Cerebellar nuclear complex (tissue), 1 donor: ENCODE measurements at places on chromosomes 13 and 19.

DNA sequence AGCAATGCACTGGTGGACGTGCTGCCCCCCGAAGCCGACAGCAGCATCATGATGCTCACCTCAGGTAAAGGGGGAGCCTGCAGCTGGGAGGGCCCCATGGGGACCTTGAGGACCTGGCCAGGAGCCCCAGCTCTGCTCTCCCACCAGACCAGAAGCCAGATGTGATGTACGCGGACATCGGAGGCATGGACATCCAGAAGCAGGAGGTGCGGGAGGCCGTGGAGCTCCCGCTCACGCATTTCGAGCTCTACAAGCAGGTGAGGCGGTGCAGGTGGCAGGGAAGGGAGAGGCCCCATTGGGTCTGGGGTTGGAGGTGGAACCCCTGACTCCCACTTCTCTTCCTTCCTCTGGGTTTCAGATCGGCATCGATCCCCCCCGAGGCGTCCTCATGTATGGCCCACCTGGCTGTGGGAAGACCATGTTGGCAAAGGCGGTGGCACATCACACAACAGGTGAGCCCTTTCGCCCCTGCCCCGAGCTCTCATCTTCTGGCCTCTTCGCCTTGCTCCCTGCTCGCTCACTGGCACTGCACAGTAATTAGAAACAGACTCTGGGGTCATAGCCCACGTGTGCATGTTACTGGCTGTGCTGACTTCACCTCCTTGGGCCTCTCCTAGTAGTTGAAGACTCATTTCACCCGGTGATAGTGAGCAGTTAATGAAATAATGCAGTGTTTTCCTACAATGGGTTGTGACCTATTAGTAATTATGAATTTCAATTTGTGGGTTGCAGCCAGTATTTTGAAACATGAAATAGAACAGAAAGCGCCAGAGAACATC lies 3.6 kb downstream of the PSMC4 start:
- DNase-seq: no peak

GRCh38 chr19:46861691-46862502 lies 1.1 kb downstream of the ARHGAP35 start:
- no peak for DNase-seq

GRCh38 chr13:96934889-96935489 lies 59.3 kb downstream of the OXGR1 start:
- no peak for DNase-seq

GRCh38 chr19:48913114-48913889 lies 13.2 kb downstream of the NUCB1 start:
- DNase-seq: no peak

DNA sequence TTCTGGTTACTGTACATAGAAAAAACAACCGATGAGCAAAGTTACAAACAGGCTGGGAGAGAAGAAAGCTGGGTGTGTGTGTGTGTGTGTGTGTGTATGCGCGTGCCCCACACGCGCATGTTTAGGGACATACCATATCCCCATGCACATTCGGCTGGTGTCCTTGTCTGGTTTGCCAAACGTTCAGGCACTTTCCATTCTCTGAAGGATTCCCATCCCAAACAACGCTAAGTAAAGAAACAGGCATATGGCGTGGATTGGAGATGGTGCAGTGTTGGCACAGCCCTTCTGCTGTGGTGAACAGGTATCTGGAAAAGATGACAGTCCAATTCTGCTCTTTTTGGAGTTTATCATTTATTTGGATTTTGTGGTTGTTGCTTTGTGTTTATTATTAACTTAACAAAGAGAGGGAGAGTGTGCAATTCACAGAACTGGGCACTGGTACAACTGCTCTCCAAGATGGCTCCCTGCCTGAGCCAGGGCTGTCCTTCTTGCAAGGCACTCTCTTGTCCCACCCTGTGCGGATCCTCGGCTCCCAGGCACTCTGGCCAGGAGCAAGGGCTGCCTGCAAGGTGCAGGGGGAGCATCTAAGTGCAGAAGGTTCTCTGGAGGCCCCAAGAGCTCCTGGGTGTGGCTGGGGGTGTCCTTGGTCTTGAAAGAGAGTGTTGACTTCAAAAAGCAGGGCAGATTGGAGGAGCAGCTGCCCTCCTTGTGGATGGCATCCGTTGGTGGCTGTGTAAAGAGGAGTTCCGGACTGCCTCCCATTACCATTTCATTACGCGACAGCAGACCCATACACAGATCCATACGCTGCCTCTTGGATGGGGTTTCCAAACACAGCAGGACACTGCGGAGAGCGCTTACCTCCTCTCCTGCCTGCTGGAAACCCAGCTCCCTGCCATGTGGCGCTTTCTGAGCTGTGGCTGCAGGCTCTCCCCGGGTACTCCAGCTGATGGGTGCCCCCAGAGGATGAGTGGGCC lies 263.1 kb downstream of the ZNF536 start:
- DNase-seq: peak; percentile 73

GRCh38 chr19:10800488-10800887 lies 35.5 kb downstream of the TMED1 start:
- DNase-seq: peak; percentile 53

GRCh38 chr13:92537471-92537870 lies 689.1 kb upstream of the GPC6 start:
- no peak for DNase-seq

- DNase-seq: no peak
Observed at GRCh38 chr13:61253105-61253877, 162.4 kb downstream of the PCDH20 start.

- DNase-seq: no peak
Observed at GRCh38 chr13:23561261-23561660, 9.0 kb upstream of the TNFRSF19 start.

DNA sequence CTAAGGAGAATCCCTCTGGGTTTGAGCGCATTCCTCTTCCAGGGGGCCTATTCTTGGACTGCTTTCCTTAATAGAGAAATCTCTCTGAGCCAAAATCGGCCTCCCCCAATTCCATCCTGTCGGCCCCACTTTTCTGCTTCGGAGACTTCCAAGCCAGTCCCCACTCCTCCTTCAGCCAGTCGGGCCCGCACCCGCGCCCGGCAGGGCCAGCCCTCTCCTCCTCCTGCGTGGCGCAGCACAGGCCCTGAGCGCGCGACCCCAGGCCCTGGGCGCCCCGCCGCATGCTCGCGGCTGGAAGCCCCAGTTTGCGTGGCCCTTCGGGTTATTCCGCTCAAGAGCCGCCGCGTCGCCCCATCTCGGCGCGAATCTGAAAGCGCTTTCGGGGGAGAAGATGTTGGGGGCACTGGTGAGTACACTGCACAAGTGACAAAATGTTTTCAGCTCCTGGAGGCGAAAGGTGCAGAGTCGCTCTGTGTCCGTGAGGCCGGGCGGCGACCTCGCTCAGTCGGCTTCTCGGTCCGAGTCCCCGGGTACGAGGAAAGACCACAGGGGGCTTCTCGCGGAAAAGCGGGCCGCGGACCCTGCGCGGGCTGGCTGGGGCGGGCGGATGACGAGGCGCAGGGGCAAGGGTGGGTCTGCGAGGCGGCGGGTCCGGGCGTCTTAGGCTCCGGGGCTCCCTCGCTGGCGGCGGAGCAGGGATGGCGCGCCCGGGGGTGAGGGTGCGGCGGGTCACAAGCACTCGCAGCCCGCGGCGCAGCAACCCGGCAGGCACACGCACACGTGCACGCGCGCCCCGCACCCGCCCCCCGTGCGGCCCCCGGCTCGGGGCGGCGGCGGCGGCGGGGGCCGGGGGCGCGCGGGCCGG lies at the start of gene IL17D:
TSS of gene IL17D (plus strand) at position 785 of the 865 bp plus-strand sequence. CDS start 303 bp downstream, outside the sequence.
- DNase-seq: no peak

GRCh38 chr19:38125238-38125637 lies 98.8 kb downstream of the DPF1 start:
- no peak for DNase-seq

DNA sequence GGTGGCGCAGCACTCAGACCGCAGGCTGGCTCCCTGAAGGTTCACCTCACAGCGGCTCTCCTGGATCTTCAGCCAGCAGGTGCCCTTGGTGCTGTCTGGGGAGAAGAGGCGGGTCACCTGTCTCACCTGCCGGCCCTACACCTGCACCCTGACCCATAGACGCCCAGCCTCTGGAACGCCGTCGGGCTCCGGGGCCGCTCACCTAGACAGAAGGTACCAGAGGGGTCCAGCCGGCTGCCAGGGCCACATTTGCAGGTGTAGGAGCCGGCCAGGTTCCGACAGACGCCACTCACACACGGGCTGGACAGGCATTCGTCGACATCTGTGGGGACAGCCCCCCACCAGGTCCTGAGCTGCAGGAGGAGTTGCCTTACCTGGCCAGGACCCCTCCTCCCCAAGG lies 22.9 kb downstream of the FBN3 start:
- no peak for DNase-seq

- DNase-seq: no peak
Observed at GRCh38 chr19:5091018-5091683, 122.2 kb downstream of the KDM4B start.

- DNase-seq: no peak
Observed at GRCh38 chr13:30739761-30740642, 4.7 kb downstream of the ALOX5AP start.

- DNase-seq: no peak
Observed at GRCh38 chr19:443005-443404, 17.8 kb downstream of the SHC2 start.

GRCh38 chr19:22935151-22935550 lies 67.8 kb downstream of the ZNF728 start:
- DNase-seq: no peak

GRCh38 chr13:51682686-51683085 lies 98.4 kb downstream of the WDFY2 start:
- DNase-seq: no peak

- DNase-seq: no peak
Observed at GRCh38 chr13:91644806-91645205, 246.4 kb downstream of the GPC5 start.

- no peak for DNase-seq
Observed at GRCh38 chr13:19685437-19685836, 52.0 kb downstream of the MPHOSPH8 start.

DNA sequence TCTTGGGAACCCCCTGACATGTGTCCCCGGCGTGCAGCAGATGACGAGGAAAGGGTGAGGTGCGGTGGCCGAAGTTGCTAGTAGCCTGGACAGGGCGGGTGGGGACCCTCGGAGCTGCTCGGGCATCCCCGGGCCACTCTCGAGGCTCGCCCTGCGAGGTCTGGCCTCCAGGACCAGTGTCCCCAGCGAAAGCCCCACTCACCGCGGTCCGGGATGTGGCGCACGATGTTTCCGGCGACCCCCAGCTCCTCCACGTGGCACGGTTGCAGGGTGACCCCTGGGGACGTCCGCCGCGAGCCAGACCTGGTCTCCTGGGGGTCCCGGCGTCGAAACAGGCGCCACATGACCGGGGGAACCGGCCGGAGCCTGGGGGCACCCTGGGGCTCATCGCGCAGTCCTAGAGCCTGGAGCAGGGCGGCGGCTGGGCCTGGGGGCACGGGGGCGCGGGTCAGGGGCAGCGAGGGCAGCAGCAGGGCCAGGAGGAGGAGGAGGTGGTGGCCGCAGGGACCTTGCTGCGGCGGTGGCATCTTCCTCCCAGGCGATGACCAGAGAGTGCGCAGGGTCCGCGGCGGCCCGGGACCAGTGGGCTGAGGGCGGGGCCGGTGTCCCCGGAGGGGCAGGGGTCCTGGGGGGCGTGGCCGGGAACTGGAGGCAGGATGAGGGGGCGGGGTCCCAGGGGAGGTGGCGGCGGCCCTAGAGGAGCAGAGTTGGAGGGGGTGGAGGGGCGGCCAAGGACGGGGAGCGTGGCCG lies 26.0 kb downstream of the CERS1 start:
- DNase-seq: no peak

GRCh38 chr13:60165391-60166099 lies 1.8 kb upstream of the DIAPH3 start:
- no peak for DNase-seq

- no peak for DNase-seq
Observed at GRCh38 chr19:16382775-16383543, 58.3 kb downstream of the KLF2 start.

GRCh38 chr19:44955505-44956439 lies 592 bp downstream of the CLPTM1 start:
- no peak for DNase-seq

- DNase-seq: no peak
Observed at GRCh38 chr13:80237646-80238045, 103.3 kb downstream of the SPRY2 start.

GRCh38 chr13:86000546-86000945 lies 201.3 kb upstream of the SLITRK6 start:
- DNase-seq: no peak

- no peak for DNase-seq
Observed at GRCh38 chr13:33931397-33932311, 113.7 kb downstream of the RFC3 start.

DNA sequence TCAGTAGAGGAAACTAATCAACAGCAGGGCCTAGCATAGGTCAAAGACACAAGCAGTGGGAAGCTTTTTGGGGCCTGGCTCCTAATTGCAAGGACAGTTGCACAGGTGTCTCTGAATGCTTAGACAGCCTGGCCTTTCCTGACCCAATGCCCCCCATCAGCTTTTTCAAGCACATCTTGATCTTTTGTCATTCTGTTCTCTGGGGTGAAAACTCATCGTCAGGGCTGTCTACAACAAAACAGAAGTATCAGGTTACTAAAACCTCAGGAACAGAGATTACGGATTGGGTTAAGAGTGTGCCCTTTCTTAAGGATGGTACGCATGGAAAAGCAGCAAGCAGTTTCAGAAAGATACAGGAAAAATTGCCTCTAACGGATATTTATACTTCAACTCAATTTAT lies 8.3 kb upstream of the ZNF254 start:
- no peak for DNase-seq

GRCh38 chr13:51033421-51034185 lies 77.5 kb downstream of the C13orf42 start:
- peak; percentile 67 for DNase-seq

GRCh38 chr13:97826421-97827012 lies 127.0 kb upstream of the IPO5 start:
- no peak for DNase-seq

GRCh38 chr13:59450229-59450628 lies 713.5 kb downstream of the DIAPH3 start:
- DNase-seq: no peak

DNA sequence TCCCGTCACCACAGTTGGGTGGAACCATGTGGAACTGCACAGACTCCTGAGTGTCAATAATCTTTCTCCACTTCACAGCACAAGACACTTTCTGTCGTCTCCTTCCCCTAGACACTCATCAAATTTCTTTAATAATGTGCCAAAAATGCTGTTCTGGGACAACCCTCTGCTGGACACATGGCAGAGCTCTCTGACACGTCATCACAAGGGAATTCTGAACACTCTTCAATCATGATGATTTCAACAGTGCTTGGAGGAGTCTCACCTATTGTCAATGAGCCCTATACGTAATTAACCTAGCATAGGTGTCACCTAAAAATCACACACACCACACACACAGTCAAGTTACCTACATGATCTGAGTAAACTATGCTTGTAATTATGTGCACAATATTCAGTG lies 141.3 kb downstream of the STOML3 start:
- DNase-seq: no peak

GRCh38 chr19:982567-983170 lies 1.5 kb upstream of the WDR18 start:
- no peak for DNase-seq

GRCh38 chr19:45110851-45111266 lies 17.9 kb downstream of the PPP1R37 start:
- peak; percentile 44 for DNase-seq
